Psoas muscle (tissue), 8 donors: ENCODE measurements at places on chromosomes 2 and 18. TPM values are rescaled to one million over a fixed set of nuclear protein-coding genes. Genes with fewer than 3 reads are reported as not detected.

- no peaks in the 10 kb centered on the region for H3K27me3 ChIP-seq
- H3K36me3 ChIP-seq, result peaks cover 7% of the 10 kb centered on the region
- H3K4me1 ChIP-seq, result peaks cover 45% of the 10 kb centered on the region
- peak overlapping the region; percentile 75 for H3K4me3 ChIP-seq
- DNase-seq, result no peak
Observed at GRCh38 chr2:43222475-43223309, 3.7 kb downstream of the ZFP36L2 start.

DNA sequence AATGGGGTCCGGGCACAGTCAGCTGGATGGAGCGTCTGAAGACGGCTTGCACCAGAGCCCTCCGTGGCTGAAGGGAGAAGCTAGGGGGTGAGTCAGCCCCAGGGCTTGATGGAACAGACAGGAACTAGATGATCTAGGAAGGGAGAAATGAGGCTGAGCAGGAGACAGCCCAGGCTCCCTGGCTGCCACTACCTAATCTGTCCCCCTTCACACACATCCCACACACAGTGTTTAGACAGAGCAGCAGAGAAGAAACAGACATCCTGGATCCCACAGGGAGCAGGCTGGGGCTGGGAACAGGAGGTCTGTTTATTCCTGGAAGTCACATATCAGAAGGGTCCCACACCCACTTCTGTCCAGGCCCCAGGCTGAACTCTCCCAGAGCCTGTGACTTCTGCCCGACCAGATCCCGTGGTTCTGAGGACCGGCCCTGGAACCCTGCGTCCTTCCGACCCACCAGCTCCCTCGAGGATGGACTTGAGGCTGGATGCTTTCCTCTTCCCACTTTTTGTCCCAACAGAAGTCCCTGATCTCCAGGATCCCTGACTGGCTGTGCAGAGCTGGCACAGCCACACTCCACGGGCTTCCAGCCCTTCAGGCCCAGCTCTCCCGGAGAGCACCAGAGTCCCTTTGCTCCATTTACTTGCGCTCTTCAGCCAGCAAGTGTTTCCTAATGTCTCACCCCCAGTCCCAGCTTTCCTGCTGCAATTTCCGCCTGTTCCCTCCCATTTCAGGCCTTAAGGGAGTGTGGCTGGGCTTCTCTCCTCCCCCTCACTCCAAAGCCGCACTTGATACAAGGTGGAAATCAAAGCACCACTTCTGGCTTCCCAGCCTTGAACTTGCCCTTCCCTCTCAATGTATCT lies 1.5 kb upstream of the GPBAR1 start:
- peaks cover 39% of the 10 kb centered on the region for H3K36me3 ChIP-seq
- no peaks in the 10 kb centered on the region for H3K27me3 ChIP-seq
- peak overlapping the region; percentile 66 for H3K27ac ChIP-seq
- H3K4me1 ChIP-seq, result peaks cover 14% of the 10 kb centered on the region

DNA sequence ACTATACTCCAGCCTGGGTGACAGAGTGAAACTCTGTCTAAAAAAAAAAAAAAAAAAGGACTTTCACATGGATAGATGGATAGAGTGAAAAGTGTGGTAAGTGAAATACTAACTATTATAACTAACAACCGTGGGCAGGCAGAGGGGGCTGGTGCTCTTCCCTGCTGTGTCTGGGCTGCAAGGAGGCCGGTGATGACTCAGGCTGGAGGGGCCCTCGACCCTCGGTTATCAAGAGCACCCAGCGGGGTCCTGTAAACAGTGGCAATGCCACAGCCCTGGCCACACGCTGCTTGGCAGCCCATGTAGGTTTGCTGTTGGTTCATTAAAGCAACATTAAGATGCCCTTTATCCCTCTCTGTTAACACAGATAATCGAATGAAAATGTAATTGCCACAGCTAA lies 184.8 kb upstream of the RAB12 start:
- H3K27ac ChIP-seq, result no peak overlapping the region
- H3K4me1 ChIP-seq, result no peaks in the 10 kb centered on the region
- DNase-seq, result no peak
- H3K27me3 ChIP-seq, result no peaks in the 10 kb centered on the region
- H3K36me3 ChIP-seq, result no peaks in the 10 kb centered on the region

GRCh38 chr2:36918307-36918706 lies 48.0 kb downstream of the STRN start:
- no peak overlapping the region for H3K27ac ChIP-seq
- H3K36me3 ChIP-seq, result no peaks in the 10 kb centered on the region
- no peak for DNase-seq
- no peaks in the 10 kb centered on the region for H3K4me1 ChIP-seq
- no peaks in the 10 kb centered on the region for H3K27me3 ChIP-seq
- no peak overlapping the region for H3K4me3 ChIP-seq

- H3K4me3 ChIP-seq, result no peak overlapping the region
- no peaks in the 10 kb centered on the region for H3K4me1 ChIP-seq
- no peak for DNase-seq
- H3K27me3 ChIP-seq, result no peaks in the 10 kb centered on the region
- no peaks in the 10 kb centered on the region for H3K36me3 ChIP-seq
- H3K27ac ChIP-seq, result no peak overlapping the region
Observed at GRCh38 chr18:61975526-61976326, 82.9 kb upstream of the RNF152 start.

DNA sequence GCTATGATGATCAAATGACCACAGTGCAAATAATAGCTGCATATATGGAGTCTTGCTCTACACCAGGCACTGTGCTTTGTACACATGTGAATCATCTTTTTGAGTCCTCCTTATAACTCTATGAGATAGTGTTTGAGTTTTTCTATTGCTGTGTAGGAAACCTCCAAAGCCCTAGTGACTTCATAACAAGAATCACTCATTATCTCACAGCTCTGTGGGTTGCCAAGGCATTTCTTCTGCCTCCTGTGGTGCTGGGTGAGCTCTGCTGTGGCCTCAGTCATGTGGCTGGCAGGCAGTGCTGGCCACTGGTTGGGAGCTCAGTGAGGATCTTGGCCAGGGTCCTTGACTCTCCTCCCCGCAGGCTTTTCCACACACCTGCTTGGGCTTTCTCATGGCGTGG lies 153.4 kb downstream of the CAPN13 start:
- H3K27ac ChIP-seq, result no peak overlapping the region
- no peak overlapping the region for H3K4me3 ChIP-seq
- no peaks in the 10 kb centered on the region for H3K36me3 ChIP-seq
- H3K4me1 ChIP-seq, result peaks cover 28% of the 10 kb centered on the region
- H3K27me3 ChIP-seq, result no peaks in the 10 kb centered on the region

GRCh38 chr18:848062-848861 lies 36.2 kb upstream of the YES1 start:
- no peaks in the 10 kb centered on the region for H3K27me3 ChIP-seq
- H3K36me3 ChIP-seq, result no peaks in the 10 kb centered on the region
- no peak overlapping the region for H3K27ac ChIP-seq

- H3K4me3 ChIP-seq, result no peak overlapping the region
- DNase-seq, result no peak
- peaks cover 8% of the 10 kb centered on the region for H3K4me1 ChIP-seq
- no peak overlapping the region for H3K27ac ChIP-seq
- no peaks in the 10 kb centered on the region for H3K36me3 ChIP-seq
Observed at GRCh38 chr18:51150113-51150700, 47.3 kb downstream of the MEX3C start.

DNA sequence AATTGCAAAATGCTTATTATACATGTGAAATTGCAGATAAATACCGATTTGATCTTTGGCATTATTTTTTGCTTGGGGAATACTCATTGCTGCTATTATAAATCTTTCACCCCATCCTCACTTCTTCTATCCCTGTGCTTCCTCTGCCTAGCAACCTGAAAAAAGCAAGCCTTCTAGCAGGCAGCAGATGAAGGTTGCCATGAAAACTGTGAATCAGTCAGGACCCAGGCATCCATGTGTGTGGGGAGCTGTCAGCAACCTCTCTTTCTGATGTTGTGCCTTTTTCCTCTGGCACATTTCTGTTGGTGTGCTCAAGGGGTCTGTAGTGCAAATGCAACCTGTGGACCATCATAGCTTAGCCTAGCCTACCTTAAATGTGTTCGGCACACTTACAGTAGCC lies 364.2 kb downstream of the LRRTM1 start:
- no peak overlapping the region for H3K4me3 ChIP-seq
- H3K4me1 ChIP-seq, result no peaks in the 10 kb centered on the region
- H3K27me3 ChIP-seq, result no peaks in the 10 kb centered on the region

Gene SMYD1
- 223 TPM for total RNA-seq

Gene PLCL1
- 17.3 TPM for total RNA-seq

GRCh38 chr2:10444463-10444862 lies 3.7 kb downstream of the ODC1 start:
- peaks cover 7% of the 10 kb centered on the region for H3K36me3 ChIP-seq
- no peaks in the 10 kb centered on the region for H3K27me3 ChIP-seq
- no peak for DNase-seq
- peaks cover 10% of the 10 kb centered on the region for H3K4me1 ChIP-seq
- H3K4me3 ChIP-seq, result no peak overlapping the region

- no peak overlapping the region for H3K27ac ChIP-seq
- no peaks in the 10 kb centered on the region for H3K36me3 ChIP-seq
- no peaks in the 10 kb centered on the region for H3K4me1 ChIP-seq
Observed at GRCh38 chr2:187093771-187094412, 244.9 kb upstream of the ZSWIM2 start.

Gene DNER
- total RNA-seq, result 0.15 TPM
